Right cardiac atrium (tissue), 5 donors: ENCODE measurements at places on chromosomes 4 and X. TPM values are rescaled to one million over a fixed set of nuclear protein-coding genes. Genes with fewer than 3 reads are reported as not detected.

- DNase-seq: no peak
Measured at GRCh38 chr4:165756836-165757235, 116.2 kb upstream of the TLL1 start.

- DNase-seq: no peak
Measured at GRCh38 chr4:15736514-15737050, 33.7 kb downstream of the BST1 start.

GC gene
- not detected for total RNA-seq

ADH1B gene
- total RNA-seq: 243 TPM

GRCh38 chr4:8441499-8442091 is 1.0 kb downstream of the TRMT44 start:
- DNase-seq: no peak

- no peak for DNase-seq
Measured at GRCh38 chr4:129355031-129355430, 259.1 kb downstream of the C4orf33 start.

NAT8L gene
- 5.2 TPM for total RNA-seq

LAMP2 gene
- 75.2 TPM for total RNA-seq

MAOA gene
- total RNA-seq: 133 TPM

DDIT4L gene
- 1.5 TPM for total RNA-seq

GRCh38 chr4:141158219-141158618 is 24.9 kb upstream of the RNF150 start:
- no peak for DNase-seq

GRCh38 chr4:115213716-115214115 is 100.3 kb upstream of the NDST4 start:
- DNase-seq: no peak

DNA sequence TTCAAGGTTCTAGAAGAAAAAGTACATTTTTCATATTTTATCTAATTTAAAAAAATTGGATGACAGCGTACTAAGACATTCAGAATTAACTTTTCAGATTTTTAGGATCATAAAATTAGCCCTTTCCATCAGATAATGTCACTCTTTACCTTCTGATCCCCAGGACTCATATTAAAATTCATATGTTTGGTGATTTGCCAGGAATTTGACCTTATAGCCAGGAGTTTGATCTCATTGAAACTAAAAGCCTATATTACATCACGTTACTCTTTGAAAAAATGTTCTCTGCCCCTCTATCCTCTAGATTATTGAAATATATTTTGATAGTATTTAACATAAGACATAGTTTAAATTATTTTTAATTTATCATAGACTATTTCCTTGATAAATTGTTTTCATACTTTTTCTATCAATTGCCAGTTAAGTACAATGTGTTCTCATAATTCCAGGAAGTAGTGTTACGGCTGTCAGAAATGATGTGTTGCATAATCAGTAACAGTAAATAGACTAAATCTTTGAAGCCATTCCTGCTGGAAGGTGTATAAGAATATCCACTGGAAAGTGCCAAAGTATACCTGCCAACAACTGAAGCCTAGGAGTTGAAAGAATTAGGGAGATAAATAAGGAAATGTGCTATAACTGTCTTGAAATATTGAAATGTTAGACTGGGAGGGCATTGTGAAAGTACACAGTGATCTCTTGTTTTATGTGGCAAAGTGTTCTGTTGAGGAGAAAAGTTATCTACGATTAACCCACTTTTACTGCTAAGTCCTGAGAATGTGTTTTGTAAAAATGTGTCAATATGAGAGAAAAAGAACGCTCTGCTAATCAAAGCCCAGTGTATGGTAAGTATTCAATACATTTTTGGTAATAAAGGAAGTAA is 32.9 kb upstream of the PDGFC start:
- DNase-seq: no peak

GRCh38 chr4:177483271-177483670 is 41.0 kb upstream of the AGA start:
- no peak for DNase-seq

HELT gene
- total RNA-seq: not detected

GABRE gene
- 11.9 TPM for total RNA-seq

GRCh38 chr4:58739275-58739674 is 1629.1 kb upstream of the IGFBP7 start:
- no peak for DNase-seq

GRCh38 chrX:87272491-87272890 is 245.1 kb upstream of the KLHL4 start:
- DNase-seq: no peak

SHISA3 gene
- total RNA-seq: 9.2 TPM

GRCh38 chr4:27081675-27082586 is 221.3 kb downstream of the STIM2 start:
- DNase-seq: no peak

- no peak for DNase-seq
Measured at GRCh38 chr4:105923497-105924238, 28.4 kb downstream of the NPNT start.

AGA gene
- 7.6 TPM for total RNA-seq

- no peak for DNase-seq
Measured at GRCh38 chrX:15680401-15680800, 15.8 kb upstream of the CLTRN start.

GRCh38 chrX:48636776-48637175 is 39.5 kb downstream of the WDR13 start:
- DNase-seq: no peak

- DNase-seq: no peak
Measured at GRCh38 chr4:150252306-150252705, 174.1 kb downstream of the DCLK2 start.

TLR10 gene
- not detected for total RNA-seq

STOX2 gene
- 17.0 TPM for total RNA-seq

DNA sequence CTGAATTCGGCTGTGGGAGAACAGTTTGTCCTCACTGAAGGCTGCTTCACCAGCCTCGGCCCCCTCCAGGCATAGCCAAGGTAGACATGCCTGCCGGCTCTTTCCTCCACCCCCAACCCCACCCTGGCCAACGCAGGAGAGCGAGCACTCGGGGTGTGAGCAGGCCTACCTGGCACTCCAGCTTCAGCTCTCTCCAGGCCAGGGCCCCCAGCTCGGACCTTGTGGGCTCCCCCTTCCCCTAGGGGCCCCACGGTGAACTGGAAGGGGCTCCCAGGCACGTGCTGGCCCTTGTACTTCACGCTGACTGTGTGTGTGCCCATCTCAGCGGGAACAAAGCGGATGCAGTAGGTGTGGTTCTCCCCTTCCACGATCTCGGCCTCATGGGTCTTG is 22.4 kb downstream of the FLNA start:
- DNase-seq: no peak

CLGN gene
- 76.2 TPM for total RNA-seq

- no peak for DNase-seq
Measured at GRCh38 chr4:87803421-87803820, 4.1 kb downstream of the IBSP start.

CAMK2D gene
- 177 TPM for total RNA-seq

- DNase-seq: no peak
Measured at GRCh38 chrX:68669094-68669860, 21.8 kb downstream of the STARD8 start.

FRMD7 gene
- not detected for total RNA-seq
